Stimulated activated CD8-positive, alpha-beta memory T cell treated with anti-CD3 and anti-CD28 coated beads, Interleukin-7, amount 100 ng/mL, for 4 hours (primary cell): ENCODE measurements at places on chromosomes 5 and 9.

- no peak for DNase-seq
These were observed 34.0 kb upstream of the RXRA start for GRCh38 chr9:134291961-134292871.

DNA sequence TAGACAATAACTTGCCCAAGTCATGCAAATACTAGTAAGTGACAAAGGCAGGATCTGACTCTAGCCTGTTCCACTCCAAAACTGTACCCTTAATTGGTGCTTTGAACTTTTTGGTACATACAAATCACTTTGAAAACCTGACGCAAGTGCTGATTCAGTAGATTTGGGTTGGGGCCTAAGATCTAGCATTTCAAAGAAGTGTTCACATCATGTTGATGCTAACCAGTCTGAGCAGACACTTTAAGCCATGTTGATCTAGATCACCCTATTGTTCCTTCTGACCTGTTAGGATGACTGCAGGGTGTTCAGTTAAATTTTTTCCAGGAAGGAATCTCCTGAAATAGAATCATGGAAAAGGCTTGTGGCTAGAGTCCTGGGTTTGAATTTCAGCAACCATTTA lies 57.7 kb upstream of the CPEB4 start:
- no peak for DNase-seq

DNA sequence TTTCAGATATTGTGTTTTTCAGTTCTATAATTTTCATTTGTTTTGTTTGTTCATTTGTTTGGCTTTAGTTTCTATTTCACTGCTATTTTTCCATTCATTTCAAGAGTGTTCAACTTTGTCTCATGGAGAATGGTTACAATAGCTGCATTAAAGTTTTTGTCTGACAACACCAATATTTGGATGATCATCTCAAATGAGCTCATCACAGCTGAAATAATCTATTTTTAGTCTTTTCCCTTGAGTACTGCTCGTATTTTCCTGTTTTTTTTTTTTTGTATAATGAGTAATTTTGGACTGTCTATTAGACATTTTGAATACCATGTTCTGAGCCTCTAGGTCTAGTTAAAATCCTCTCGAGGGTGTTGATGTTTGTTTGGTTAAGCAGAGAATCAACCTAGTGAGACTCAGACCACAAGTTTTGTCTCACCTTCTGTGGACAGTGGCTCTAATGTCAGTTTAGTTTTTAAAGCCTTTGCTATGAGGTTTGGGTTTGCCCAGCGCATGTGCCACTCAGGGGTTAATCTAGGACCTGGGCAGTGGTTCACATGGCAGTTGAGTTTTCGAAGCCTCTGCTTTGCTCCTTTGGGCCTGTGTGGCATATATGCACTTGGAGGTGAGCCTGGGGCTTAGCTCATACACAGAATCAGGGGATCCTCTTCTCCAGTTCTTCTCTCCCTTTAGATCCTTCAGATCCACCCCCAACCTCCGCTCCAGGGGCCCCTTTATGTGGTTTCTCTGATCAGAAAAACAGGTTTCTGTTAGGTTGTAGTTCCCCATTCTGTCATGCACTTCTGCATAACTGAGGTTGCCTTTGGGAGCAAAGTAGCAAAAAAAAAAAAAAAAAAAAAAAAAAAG lies 79.8 kb downstream of the ARSB start:
- no peak for DNase-seq

DNA sequence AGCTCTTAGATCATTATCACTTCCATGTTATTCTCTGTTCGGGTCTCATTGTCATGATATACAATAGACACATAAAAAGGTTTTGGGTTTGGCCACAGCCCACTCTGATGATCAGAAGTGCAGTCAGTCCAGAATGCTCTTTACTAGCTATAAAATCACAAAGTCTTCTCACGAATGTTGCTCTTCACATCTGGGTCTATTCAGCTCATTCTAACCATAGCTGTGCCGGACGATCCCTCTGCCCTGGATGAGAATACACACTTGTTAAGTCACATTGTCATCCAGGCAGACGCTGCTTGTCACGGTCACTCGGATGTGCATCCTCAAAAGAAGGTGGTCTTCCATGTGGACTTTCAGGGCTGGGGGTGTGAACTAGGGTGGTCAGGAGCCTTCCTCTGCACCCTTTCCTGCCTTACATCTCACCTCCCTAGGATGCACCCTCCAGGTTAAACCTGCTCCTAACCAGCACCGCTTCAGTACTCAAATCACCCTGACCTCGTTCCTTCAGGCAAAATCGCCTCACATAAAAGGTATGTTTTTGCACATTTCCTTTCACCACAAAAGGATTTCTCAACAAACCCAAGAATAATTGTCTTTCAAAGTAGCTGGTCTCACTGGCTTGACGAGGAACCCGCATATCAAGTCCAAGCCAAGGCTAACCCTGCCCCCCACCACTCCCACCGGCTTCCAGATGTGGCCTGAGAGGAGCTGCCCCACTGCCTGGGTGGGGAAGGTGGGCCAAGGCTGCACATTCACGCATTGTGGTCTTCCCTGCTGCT lies 21.9 kb downstream of the ANKH start:
- no peak for DNase-seq

- DNase-seq = no peak
These were observed 136.0 kb downstream of the SCAMP1 start for GRCh38 chr5:78496373-78496772.

- DNase-seq = no peak
These were observed 16.3 kb upstream of the ANXA1 start for GRCh38 chr9:73135394-73135793.

DNA sequence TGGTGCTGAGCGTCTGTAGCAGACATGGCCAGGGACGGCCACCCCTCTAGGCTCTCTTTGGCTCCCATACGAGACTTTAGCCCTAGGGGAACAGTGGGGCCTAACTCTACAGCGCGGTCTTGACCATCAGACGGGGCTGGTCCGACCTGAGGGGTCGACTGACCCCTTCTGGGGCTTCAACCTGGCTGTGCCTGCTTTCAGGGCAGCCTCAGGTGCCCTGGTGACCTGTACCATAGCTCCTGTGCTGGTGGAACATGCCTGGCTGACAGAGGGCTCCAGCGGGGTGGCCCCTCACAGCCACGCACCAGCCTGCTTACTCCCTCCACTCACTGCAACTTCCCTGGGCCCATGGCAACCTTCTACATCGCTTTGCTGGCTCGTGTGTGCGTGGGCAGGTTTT lies 423.4 kb upstream of the SEMA6A start:
- DNase-seq = no peak

GRCh38 chr9:92484563-92484962 lies 2.3 kb upstream of the ASPN start:
- DNase-seq = no peak

DNA sequence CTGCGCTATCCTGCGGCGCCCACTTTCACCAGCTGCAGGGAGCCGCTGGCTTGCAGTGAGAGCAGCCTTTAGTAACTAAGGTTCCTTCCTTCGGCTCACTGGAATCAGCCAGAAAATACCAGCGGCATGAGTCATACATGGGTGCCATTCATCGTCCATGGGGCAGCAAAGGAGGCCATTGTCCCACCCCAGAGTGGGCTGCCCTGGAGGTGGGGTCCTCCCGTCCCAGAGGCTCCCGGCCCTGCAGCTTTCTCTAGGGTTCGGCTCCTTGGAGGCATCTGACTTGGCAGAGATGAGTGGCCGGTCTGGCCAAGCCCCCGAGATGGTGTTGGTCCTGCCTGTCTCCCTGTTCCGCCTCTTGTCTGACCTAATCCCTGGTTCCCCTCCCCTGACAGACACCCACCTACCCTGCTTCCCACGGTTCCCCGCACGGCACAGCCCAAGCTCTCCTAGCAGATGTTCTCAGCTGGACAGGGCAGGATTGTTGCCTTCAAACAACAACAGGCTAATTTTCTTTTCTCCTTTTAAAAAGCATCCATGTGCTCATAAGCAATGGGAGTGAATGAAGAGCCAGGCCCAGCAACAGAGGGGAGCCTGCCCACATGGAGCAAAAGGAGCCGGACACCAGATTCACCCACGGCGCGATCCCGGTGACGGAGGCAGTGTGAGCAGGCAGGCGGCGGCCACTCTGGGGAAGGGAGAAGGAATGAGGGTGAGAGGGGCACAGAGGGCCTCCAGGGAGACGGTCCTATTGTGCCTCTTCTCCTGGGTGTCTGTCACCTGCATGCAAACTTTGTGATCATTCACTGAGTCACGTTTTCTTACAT lies 97.0 kb upstream of the COL5A1 start:
- no peak for DNase-seq

DNA sequence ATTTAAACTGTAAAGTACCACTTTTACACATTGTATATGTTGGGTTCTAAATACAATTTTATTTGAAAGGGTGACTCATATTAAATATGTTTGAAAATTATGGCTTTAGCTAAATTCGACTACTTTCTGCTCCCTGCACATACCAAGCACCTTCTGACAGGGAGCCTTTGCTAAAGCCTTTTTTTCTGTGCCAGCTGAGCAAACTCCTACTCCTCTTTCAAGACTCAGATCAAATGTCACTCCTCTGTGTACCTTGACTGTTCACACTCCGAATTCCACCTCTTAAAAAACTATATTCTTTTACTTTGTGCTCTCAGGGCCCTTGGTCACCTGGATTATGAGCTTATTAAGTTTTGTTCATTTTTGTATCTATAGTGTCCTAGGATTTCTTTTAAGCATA lies 6.5 kb upstream of the OXCT1 start:
- no peak for DNase-seq

DNA sequence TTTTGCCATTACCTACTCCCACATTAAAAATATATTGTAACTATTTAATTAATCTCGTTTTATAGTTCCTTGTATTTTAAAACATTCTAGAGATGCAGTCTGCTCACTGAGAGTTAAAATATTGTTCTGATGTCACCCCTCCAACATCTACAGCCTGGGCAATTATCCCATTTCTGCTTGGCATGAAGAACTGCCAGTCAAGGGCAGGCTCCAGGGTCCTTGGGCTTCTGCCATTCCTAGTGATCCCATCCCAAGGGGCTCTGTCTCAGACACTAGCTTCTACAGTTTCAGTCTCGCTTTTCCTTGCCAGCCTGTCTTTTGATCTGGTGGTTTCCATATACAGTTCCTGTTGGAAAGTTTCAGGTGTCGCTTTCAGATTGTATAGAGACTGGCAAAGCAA lies 287.2 kb downstream of the TMEM232 start:
- no peak for DNase-seq

- DNase-seq = no peak
These were observed 60.6 kb upstream of the IRX1 start for GRCh38 chr5:3534997-3535396.

GRCh38 chr5:6737043-6737941 lies 24.1 kb downstream of the TENT4A start:
- no peak for DNase-seq

DNA sequence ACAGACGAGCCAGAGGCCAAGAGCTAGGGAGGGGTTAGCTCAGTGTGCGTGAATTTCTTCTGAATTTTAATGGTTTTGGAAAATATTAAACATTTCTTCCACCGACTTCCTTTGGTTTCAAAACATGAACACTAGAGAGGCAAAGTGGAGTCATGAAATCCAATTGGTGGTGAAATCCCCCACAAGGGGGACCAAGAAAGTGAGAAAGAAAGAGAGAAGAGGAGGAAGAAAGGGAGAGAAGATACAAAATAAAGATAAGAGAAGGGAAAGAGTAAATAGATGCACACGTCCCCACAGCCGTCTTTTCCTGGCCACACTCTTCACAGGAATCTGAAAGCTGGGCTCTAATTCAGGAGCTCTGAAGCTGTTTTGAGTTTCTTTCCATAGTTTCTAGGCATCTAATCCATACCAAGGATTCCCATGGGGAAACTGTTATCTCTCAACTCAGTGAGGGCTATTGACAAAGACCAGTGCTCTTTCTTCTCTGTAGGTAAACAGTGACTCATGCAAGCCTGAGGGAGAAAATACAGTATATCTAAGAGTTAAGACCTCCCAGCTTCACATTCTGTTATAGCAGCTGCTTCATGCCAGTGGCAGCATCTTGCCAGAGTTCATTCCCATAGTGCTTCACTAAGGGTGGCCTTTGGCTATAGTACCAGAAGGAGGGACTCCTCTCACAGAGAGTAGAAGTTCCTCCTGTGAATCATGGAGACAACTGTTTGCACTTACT lies 115.8 kb upstream of the LIFR start:
- no peak for DNase-seq

DNA sequence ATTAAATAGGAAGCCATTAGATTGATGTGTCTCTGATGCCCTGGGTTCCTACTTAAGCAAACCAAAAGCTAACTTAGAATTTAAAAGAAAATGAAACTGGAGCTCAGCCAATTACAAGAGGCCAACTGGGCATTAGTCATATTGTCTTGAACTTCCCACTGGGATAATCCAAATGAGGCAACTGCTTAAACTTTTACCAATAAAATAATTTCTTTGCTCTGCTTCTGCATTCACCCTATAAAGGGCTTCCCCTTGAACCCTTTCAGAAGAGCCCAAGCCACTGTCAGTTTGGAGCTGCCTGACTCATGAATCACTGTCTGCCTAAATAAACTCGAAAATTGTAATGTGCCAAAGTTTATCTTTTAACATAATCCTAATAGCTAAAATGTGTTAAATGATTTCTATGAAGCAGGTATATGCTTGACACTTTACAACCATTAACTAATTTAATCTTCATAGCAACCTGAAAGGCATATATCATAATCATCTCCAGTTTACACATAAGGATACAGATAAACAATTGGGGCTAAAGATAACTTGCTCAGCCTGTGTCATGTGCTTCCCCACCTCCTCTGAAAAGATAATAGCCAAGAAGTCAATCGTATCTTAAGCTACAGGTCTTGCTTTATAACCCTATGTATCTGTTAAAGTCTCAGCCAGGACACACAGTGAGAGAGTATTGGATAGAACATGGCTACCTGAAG lies 11.5 kb downstream of the GPR150 start:
- no peak for DNase-seq

DNA sequence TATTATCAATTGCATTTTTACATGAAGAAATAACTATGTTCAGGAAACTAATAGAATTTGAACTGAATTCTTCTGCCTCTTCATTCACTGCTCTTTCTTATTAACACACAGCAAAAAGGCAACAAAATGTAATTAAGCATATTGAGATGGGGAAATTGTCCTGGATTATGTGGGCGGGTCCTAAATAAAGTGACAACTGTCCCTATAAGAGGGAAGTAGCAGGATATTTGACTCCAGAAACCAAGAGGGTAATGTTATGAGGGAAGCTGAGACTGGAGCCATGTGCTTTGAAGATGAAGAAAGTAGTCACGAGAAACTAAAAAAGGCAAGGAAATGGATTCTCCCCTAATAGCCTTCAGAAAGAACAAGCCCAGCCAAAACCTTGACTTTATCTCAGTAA lies 311.2 kb upstream of the PIK3R1 start:
- no peak for DNase-seq

GRCh38 chr5:6516823-6517222 lies 68.2 kb downstream of the UBE2QL1 start:
- DNase-seq = no peak
